ENCODE measurements at places on chromosomes 11 and 22.

GRCh38 chr11:68206211-68206610, 6.9 kb downstream of the KMT5B start:
- peaks cover 7% of the 10 kb centered on the region for H3K4me1 ChIP-seq
- DNase-seq = peak; percentile 28
- no peak overlapping the region for H3K27ac ChIP-seq

DNA sequence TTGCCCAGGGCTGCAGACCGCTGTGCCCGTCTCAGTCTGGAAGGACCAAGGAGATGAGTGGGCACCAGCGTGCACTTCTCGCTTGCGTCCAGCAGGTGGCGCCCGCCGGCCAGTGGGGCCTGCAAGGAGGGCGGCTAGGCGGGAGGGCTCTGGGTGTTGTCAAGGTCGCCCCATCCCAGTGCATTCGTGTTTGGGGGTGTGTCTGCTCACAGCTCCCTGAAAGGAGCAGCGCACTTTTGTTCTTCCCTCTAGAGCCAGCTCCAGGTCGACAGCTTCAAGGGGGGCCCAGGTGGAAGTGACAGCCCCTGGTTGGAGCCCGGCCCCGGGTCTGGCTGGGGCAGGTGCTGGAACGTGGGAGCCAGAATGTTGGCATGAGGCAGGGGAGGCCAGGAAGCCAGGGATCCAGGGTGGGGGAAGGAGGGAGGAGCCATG, 23.4 kb upstream of the MPPED1 start:
- H3K4me1 ChIP-seq = no peaks in the 10 kb centered on the region
- peaks cover 15% of the 10 kb centered on the region for H3K27me3 ChIP-seq
- DNase-seq = peak; percentile 15
- no peak overlapping the region for H3K27ac ChIP-seq
- H3K36me3 ChIP-seq = no peaks in the 10 kb centered on the region
- H3K4me3 ChIP-seq = no peak overlapping the region

GRCh38 chr11:132060567-132060966, 690.2 kb downstream of the NTM start:
- no peak overlapping the region for H3K27ac ChIP-seq
- no peaks in the 10 kb centered on the region for H3K36me3 ChIP-seq
- H3K4me3 ChIP-seq = no peak overlapping the region
- no peak for DNase-seq
- no peaks in the 10 kb centered on the region for H3K27me3 ChIP-seq
- H3K4me1 ChIP-seq = peaks cover 48% of the 10 kb centered on the region

- H3K27ac ChIP-seq = no peak overlapping the region
- no peaks in the 10 kb centered on the region for H3K4me1 ChIP-seq
- no peak overlapping the region for H3K4me3 ChIP-seq
Observed at GRCh38 chr11:134561331-134561720, 149.3 kb upstream of the B3GAT1 start.

- no peak overlapping the region for H3K27ac ChIP-seq
- DNase-seq = no peak
- H3K4me3 ChIP-seq = no peak overlapping the region
- no peaks in the 10 kb centered on the region for H3K36me3 ChIP-seq
Observed at GRCh38 chr11:36056160-36056751, 112.4 kb downstream of the LDLRAD3 start.

DNA sequence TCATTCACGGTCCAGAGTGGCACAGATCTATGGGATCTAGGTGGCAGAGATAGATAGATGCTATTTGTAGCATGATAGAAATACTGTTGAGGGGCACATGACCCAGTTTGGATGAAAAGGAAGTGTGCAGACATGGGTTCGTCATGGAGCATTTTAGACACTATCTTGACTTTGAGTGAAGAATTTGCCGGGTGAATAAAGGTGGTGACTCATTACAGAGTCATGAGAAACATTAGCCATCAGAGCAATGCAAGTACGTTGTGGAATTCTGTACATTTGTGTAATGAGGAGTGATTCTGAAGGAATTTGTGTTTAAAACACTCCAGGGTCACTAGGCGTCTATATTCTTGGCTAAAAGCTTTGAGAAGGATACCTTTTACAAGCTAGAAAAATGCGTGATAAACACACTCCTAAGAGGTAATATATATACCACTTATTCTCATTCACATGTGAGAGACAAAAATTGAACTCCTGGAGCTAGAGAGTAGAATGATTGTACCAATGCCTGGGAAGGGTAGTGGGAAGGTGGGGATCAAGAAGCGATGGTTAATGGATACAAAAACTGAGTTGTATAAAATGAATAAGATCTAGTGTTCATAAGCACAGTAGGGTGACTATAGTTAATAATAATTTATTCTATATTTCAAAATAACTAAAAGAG, 593.7 kb upstream of the LUZP2 start:
- no peak overlapping the region for H3K4me3 ChIP-seq
- H3K4me1 ChIP-seq = peaks cover 3% of the 10 kb centered on the region
- H3K27me3 ChIP-seq = no peaks in the 10 kb centered on the region
- DNase-seq = peak; percentile 7

GRCh38 chr11:68693484-68693882, 9.1 kb downstream of the GAL start:
- H3K4me1 ChIP-seq = no peaks in the 10 kb centered on the region
- H3K36me3 ChIP-seq = no peaks in the 10 kb centered on the region
- no peak overlapping the region for H3K27ac ChIP-seq
- no peak for DNase-seq
- H3K4me3 ChIP-seq = no peak overlapping the region
